Fibroblast of upper back skin (primary cell): ENCODE measurements at places on chromosomes 4 and X.

DNA sequence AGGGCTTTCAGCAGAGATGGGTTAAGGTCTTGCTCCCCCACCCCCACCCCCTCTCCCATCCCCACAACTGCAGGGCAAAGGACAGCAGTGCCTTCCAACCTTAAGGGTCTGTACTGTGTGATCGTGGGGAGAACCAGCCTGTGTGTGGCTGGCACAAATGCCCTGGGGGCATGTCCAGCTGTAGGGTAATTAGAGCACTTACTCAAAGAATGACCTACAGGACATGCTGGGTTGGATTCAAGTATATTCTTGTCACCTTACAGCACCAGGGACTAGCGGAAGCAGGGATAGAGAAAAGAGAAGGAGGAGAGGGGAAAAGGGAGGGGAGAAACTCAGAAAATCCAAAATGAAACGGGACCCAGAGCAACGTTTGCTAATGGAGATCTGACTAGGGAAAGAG, 191.3 kb upstream of the GATB start:
- no peak for DNase-seq

DNA sequence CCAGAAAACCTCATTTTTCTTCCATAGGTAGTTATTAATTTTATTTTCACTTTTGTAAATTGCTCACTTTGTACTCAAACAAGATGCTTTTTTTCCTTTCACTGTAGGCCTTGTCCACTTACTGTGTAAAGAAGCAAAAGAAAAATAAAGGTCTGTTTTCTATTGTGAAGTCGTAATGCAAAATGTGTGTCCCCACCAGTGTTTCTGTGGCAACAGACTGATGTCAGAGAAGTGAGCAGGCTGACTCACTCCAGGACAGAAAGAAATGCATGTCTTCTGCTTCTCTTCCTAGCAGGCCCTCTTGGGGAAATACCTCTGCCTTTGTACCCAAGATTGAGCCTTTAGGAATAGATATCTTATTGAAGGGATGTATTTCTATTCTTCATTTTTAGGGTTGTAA, 30.3 kb downstream of the INPP4B start:
- DNase-seq: peak; percentile 60

DNA sequence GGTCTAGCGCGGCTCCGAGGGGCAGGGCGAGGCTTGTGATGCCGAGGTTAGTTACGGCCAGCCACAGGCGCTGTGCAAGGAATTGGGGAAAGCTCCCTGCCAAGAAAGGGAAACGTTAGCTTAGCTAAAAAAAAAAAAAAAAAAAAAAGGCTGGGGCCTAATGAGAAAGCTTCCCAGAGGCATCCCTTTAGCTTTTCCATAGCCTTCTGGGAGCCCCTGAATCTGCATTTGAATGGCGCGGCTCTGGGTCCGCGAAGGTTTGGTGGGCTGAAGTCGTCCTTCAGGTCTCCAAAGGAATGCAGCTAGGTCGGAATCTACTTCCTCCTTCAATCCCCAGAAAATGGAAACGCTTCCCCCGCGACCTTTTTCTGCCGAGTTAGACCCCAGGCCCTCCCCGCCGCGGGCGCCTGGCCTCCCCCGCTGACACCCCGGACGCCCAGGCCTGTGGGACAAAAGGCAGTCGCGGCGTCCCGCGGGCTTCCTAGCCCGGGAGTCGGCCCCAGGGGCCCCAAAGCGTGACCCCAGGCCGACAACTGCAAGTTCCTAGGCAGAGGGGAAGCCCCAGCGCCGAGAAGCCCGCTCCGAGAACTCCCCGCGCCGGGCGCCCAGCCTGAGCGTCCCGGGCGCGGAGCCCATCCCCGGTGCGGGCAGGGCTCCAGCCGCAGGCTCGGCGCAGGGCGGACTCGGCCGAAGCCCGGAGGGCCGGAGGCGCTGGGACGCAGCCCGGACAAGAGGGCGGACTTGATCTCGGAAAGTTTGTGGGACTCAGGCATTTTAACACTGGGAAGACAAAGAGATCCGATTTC, 605 bp upstream of the FAT1 start:
- DNase-seq: peak; percentile 37

- no peak for DNase-seq
Observed at GRCh38 chr4:40200875-40201801, 4.3 kb downstream of the RHOH start.

GRCh38 chr4:158758142-158758541, 10.7 kb upstream of the FNIP2 start:
- peak; percentile 63 for DNase-seq

DNA sequence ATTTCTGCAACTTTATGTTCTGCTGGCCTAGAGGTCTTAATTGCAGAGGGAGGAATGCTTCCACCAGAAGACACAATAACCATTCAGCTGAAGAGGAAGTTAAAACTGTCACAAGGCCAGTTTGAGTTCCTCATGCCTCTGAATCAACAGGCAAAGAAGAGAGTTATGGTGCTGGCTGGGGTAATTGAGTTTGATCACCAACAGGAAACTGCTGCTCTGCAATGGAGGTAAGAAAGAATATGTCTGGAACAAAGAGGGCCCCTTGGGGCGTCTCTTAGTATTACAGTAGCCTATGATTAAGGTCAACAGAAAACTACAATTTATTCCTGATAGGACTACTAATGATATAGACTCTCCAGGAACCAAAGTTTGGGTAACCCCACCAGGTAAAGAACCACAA, 744.0 kb downstream of the FSTL5 start:
- DNase-seq: no peak

- no peak for DNase-seq
Observed at GRCh38 chr4:99564921-99565320, 1.1 kb upstream of the TRMT10A start.

DNA sequence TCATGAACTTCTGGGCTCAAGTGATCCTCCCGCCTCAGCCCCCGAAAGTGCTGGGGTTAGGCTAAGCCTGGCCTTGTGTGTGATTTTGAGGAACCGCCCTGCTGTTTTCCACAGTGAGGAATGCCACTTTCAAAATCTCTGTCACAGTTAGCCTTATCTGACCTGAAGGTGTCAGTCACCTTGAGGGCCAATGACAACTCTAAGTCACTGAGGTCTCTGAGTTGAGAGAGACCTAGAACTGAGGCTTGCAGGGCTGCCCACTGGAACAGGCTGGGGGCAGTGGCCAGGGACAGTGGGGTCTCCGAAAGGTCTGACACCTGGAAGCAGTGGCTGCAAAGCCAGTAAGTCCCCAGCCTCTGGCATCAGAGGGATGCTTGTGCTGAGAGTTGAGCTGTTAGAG, 6.1 kb downstream of the TADA2B start:
- DNase-seq: no peak

DNA sequence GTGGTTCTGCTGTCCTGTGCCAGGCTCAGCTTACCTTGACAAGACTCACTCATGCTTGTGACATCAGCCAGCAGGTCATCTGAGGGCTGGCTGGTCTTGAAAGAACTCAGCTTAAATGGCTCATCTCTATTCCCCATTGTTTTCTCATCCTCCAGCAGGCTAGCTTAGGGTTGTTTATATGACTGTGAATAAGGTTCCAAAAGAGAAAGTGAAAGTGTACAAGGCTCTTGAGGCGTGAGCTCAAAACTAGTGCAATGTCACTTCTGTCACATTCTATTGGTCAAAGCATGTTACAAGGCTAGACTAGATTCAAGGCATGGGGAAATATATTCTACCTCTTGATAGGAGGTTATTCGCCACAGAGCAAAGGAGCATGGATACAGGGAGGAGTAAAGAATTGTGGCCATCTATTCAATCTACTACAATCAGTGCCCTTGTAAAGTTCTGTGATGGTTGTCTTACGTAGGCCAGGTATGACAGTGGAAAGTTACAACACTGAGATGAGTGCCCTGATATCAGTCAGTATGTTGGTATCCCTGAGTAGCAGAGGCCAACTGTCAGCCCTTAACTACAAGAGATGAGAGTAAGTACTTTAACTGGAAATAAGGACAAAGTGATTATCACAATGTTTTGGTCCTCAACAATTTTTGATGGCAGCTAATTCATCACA, 19.8 kb upstream of the TMLHE start:
- no peak for DNase-seq
